ENCODE measurements at places on chromosomes 16 and 17.
A peak's percentile ranks its signal among the peaks of the same experiment; 100 is the strongest.

DNA sequence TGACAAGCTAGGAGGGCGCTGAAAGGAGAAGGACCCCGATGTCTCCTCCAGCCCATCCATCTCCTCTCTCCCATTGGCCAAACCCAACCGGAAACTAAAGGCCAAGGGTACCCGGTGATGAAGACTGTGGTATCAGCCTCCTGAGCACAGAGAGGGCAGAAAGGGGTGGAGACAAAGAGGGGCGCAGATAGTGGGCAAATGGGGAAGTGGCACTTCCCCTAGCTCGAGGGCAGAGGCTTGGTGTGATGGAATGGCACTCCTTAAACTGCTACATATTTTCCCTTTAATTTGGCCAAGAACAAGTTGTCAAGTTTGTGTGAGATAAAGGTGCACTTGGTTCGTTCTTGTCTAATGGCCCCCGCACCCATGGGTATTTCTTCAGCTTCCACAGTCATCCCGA, 27.8 kb downstream of the IL4R start:
- no peak for DNase-seq

DNA sequence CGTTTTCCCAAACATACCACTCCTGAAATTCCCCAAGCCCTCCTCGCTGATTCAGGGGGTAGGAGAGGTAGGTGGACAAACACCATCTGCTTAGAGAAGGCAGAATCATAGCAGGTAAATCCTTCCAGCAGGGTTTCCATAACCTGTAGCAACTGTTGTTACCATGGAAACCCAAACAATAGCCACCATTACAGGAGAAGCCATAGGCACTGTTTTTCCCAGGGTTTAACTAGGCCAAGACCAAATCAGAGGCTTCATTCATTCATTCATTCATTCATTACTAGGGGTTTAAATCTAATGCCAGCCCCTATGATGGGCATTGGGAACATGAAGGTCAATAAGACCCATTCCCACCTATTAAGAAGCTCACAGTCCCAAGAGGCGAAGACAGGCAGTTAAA, 25.5 kb upstream of the CIITA start:
- no peak for DNase-seq

GRCh38 chr16:18969050-18969854, 14.5 kb upstream of the TMC7 start:
- peak; percentile 59 for DNase-seq

DNA sequence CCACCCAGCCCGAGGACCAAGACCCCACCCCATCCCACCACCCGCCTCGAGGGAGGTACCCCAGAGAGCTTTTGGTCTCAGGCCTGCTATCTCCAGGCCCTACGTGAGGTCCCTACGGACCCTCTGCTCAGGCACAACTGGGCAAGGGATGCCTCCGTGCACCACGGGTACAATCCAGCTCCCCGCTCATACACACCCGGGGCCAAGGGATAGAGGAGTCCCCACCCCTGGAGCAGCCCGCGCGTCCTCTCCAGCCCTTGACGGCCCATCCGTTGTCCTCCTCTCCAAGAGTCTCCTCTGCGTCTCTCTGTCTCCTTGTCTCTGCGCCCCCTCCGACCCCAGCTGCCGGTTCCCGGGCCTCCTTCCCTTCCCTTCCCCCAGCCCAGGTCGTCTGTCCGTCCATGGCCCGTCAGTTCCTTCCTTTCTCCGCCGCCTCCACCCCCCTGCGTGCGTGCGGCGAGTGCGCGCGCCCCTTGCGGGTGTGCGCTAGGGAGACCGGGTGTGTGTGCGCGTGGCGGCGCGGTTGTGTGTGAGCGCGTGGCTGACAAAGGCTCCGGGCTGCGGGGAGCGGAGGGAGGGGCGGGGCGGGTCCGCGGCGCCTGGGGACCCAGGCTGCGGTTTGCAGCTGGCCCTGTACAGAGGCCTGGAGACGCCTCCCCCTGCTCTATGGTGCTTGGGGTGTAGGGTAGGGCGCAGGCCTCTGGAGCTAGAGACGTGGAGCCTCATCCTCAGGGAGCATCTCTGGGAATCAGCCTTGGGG, 930 bp downstream of the SPNS2 start:
- DNase-seq = no peak

- no peak for DNase-seq
Measured at GRCh38 chr17:45733781-45734180, 50.3 kb upstream of the CRHR1 start.

- DNase-seq = no peak
Measured at GRCh38 chr17:13485327-13485726, 116.4 kb downstream of the HS3ST3A1 start.

GRCh38 chr17:29180788-29181160, 576 bp upstream of the MYO18A start:
- DNase-seq = no peak

- no peak for DNase-seq
Measured at GRCh38 chr17:49361129-49361901, 735 bp downstream of the ZNF652 start.

DNA sequence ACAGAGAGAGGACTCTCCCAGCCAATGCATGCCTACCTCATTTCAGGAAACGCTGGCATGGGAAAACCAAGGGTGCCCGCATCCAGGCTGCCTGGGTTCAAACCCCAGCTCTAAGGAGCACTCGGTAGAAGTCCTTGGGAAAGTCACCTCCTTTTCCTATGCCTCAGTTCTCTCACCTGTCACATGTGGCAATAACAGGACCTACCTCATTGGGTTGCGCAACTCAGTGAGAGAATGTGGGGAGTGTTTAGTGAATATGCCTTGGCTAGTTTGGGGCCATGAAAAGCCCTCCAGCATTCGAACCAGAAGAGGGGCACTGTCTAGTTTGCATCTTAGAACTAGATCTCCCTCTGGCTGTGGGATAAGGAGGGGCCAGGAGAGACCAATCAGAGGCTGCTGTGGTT, 9.0 kb upstream of the NXPH3 start:
- no peak for DNase-seq

DNA sequence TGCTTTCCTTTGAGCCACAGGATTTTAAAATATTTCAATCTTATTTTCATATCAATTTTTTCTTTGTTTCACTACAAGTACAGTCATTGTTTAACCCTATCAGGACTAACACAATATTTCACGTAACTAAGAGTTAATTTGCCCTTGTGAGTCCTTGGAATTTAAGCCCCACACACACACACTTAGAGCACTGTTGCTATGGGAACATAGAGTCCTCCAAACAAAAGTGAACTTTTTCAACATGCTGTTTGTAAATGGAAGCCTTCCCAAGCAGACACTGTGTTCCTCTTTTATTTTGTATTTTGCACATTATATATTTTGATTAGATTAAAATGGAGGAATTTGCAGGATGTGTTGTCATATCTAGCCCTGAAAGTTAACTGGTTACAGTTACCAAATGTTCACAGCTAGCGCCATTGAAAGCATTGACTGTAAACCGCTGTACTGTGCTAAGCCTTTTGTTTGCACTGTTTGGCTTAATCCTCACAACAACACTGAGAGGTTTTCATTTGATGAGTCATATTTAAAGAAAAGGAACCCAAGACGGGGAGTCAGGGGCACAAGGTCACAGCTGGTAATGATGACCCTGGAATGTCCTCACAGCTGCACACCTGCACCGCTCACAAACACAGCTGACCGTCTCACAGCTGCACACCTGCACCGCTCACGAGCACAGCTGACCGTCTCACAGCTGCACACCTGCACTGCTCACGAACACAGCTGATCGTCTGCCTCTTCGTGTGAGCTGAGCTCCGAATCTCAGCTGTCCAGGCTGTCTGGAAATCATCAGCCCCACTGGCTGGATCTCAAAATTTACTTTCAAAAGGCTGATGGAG, 6.3 kb downstream of the HSBP1 start:
- no peak for DNase-seq

DNA sequence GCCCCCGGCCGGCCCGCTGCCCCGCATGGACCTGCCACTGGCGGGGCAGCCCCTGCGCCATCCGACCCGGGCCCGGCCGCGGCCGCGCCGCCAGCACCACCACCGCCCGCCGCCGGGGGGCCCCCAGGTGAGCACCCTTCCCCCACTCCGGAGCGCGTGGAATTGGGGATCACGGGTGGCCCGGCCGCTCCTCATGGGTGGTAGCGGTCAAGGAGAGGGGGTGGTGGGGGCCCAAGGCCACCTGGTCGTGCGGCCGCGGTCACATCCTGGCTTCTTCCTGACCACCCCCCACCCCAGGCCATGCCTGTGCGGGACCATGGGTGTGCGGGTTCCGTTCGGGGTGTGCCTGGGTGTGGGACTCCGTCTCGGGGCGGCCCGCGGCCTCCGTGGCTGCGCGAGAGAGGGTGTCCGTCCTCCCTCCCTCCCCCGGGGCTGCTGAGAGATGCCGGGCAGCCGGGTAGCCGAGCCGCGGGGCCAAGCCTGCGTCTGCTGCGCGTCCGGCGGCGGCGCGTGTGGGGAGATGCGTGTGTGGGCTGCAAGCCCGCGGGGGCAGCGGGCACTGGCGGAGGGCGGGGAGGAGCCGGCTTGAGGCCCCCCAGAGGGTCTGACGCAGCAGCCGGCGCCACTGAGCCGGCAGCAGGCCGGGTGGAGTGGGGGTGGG, 6.8 kb downstream of the ACD start:
- no peak for DNase-seq

DNA sequence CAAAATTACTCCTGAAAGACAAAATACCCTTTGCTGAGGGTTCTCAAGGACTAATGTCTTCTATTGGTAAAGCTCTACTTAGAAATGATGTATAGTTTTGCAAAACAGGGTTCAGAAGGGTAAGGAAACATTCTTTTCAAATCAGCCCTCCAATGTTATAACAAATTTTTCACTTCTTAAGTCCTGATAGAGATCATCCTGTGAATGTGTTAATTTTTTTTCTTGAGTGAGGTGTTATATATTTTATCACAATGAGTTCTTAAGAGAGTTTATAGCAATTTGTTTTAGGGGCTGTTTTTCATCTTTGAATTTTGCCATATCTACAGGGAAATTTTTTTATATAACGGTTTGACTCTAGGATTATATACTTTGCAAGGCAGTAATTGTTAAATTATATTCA, 29.5 kb downstream of the CYB5B start:
- no peak for DNase-seq

GRCh38 chr16:13921328-13921727, 1.4 kb downstream of the ERCC4 start:
- no peak for DNase-seq

DNA sequence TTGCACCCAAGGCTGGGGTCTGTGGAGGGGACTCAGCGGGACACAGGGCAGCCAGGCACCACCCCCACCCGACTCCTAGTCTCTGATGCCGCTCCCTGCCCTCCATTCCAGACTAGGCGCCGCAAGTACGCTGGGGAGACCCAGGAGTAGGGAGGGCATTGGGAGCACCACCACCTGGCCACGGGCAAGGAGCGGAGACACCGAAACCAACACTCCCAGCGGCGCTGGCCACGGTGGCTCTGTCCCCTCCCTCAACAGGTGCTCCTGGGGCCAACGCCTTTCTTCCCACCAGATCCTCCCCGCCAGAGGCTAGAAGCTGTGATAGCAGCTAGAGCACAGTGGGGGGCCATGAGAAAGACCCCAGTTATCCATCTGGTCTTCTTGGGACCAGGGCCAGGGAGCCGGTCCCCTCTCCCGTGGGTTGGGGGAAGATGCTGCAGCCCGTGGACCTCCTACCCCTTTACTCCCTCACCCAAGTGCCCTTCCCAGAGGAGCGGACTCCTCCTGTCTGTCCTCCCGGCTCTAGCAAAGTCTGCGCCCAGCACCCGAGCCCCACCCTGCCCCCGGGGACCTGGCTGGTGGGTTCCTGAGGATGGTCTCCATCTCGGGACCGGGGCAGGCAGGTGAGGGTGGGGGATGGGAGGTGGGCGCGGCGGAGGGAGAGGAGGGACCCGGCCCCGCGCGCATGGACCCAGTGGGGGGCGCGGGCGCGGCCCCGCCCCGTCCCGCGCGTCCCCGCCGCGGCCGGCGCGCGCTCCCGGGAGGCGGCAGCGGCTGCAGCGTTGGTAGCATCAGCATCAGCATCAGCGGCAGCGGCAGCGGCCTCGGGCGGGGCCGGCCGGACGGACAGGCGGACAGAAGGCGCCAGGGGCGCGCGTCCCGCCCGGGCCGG, at the start of gene SYNGR3:
TSS of gene SYNGR3 (plus strand) at position 762 of the 892 bp plus-strand sequence. CDS start 133 bp downstream, outside the sequence.
- no peak for DNase-seq

GRCh38 chr17:43562679-43563599, 16.8 kb upstream of the ETV4 start:
- DNase-seq = no peak

DNA sequence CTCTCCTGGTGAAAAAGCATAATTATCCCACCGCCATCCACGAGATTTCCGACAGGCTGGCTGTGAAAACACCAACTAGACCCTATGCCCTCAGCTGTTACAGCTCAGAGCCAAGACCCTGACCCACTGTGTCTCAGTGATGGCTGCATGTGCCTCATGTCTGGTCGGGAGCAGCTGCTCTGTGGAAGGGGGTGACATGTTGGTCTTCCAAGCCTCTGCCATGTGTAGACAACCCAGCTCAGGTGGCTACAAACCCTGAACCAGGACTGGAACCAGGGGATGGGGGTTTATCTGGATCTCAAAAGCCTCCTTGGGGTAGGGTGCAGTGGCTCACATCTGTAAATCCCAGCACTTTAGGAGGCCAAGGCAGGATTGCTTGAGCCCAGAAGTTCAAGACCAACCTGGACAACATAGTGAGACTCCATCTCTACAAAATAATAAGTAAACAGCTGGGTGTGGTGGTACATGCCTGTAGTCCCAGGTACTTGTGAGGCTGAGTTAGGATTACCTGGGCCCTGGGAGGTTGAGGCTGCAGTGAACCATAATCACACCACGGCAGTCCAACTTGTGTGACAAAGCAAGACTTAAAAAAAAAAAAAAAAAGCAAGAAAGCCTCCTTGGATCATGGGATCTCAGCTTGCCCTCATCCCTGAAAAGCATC, 220.3 kb downstream of the CPPED1 start:
- DNase-seq = no peak

GRCh38 chr17:49980703-49981197, 11.8 kb downstream of the DLX4 start:
- DNase-seq = no peak

- DNase-seq = no peak
Measured at GRCh38 chr17:43714465-43715149, 44.0 kb downstream of the SOST start.

GRCh38 chr16:80367037-80367658, 173.6 kb upstream of the DYNLRB2 start:
- no peak for DNase-seq

DNA sequence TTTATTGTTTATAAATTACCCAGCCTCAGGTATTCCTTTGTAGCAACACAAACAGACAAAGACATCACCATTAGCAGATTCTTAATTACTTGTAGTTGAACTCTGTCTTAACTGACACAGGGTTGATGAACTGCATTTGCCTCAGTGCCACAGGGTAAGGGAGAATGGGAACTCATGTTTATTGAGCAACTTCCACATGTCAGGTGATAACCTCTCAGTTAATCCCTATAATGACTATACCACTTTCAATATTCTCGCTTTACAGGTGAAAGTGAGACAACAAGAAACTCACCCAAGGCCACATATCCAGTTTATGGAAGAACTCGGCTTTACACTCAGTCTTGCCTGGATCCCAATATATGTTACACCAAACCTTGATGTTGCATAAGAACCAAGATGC, 8.6 kb downstream of the PDILT start:
- no peak for DNase-seq

Measured in left renal pelvis (tissue), 4 donors.